ENCODE measurements at places on chromosomes 11 and 22.

DNA sequence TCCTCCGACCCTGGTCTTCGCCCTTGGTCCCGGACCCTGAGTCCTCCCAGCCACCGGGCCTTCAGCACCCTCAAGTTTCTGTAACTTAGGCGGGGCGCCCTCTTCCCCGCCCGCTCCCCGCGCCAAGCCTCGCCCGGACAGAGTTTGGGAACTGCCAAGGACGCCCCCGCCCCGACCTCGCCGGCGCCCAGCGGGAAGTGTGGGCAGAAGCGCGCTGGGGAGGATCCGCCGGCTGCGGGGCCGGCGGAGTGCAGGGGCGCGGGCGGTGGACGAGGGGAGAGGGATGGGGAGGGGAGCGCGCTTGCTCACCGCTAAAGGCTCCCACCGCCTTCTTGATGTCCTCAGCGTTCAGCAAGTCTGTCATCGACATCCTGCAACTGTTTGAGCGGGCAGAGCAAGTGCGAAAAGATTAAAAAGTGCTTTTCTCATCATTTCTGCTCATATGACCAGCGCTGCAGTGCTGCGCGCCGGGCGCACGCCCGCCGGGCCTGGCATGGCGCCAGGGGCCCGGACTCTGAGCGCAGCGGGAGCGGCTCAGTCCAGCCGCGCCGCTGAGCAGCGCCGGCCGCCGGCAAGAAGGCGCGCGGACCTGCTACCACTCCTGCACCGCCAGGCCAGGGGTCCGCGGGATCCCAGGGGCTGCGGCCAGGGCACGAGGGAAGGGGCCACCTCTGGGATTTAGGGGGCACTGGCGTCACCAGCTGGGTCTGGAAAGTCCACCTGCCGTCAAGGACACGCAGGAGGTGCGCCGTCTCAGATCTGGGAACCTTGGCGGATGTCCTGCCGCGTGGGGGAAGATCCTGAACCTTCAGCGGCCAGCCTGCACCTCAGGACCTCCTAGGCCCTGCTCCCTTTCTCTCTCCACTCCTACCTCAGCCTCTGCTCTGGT lies at the start of gene PVALB:
Gene PVALB, minus strand, starts transcription at position 400 of the 889 bp plus-strand sequence. Its CDS starts 30 bp downstream, at position 370.
- no peak for DNase-seq

GRCh38 chr22:36425977-36426523 lies 38.3 kb upstream of the MYH9 start:
- no peak for DNase-seq

DNA sequence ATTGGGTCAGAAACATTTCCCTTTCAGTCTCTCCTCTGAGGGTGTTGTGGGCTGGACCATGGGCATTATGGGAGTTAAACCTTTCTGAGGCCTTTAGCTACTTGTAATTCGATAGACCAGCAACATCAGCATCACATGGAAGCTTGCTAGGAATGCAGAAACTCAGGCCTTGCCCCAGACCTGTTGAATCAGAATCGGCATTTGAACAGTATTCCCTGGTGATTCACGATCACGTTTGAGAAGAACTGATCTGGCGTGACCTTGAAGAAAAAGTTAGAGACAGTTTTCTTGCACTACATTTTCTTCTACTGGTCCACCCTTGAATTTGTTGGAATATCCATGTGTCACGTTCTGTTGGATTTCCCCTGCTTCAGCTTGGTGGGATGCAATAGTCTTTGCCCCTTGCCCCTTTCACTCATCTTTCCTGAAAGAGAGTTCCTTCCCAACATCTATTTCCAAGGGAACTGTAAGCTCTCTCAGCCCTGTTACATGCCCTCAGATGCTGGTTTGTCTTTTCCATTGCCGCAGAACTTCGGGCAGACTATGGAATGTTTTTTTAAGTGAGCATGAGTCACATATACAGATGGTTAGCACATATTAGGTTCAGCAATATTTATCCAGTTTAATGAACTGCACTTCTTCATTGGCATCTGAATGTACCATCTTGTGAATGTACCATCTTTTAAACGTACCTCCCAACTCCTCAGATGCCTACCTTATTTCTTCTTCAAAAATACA lies 23.9 kb downstream of the EHF start:
- DNase-seq, result peak; percentile 38

DNA sequence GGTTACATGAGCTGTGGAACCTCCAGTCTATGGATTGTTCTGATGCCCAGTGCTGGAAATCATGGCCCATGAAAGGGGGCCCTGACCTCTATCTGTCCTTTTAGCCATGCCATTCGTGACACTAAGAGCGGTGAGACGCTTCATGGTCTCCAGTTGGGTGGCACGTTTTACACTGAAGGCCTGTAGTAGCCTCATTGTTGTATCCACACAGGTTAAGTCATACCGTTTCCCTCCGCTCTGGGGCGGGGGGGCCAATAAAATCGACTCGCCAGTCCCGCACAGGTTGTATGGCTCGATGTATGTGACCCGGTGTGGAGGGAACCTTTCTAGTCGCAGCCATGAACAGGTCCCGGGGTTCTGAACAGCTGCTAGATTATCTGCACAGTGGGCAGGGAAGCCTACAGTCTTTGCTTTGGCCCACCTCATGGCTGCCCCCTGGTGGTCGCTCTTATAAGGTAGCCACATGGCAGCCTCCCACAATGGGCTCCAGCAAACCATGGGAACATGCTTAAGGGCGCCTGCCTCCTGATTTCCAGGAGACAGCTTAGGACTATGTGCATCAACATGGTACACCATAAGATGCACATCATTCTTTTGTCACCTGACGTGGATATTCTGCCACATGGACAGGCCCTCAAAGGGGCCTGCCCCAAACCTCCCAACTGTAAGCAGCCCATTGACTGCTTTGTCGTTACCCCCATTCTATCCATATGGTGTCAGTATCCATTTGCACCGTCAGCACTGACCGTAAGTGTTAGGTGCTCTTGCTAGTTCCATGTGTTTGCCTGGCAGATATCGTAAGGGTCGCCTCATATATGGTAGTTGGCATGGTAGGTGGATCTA lies 19.7 kb upstream of the APOL3 start:
- DNase-seq, result peak; percentile 43

DNA sequence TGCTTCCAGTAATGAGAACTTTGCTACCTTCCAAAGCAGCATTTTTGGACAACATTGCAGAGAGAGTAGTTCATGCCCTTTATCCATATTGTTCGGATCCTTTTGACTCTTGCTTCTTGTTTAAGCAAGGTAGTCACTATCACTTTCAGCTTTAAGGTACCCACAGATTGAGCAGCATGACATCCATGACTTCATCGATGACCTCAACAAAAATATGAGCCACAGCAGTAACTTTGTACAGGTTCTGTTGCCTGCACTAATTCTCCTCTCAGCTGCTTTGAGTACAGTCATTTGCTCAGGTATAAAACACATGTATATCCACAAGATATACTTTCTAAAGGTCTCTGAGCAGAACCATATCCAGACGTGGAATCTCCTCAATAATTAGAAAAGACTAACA lies 546.3 kb downstream of the SOX6 start:
- no peak for DNase-seq

DNA sequence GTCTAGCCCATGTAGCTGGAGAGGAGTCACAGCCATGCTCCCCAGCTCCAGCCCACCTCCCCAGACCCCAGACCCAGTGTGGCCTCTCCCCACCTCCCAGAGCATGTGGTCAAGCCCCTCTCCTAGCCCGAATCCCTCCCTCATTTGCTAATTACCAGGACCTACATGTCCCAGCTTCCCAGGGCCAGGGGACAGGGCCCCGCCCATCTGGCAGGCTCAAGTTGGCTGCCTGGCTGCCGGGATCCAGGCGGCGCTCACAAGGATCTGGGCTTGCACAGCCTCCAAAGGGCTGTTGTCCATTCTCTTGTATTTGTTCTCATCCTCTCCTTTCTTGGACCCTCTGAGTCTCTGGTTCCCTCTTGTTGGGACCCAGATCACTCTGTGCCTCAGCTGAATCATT lies 4.6 kb upstream of the MIF start:
- DNase-seq, result no peak

DNA sequence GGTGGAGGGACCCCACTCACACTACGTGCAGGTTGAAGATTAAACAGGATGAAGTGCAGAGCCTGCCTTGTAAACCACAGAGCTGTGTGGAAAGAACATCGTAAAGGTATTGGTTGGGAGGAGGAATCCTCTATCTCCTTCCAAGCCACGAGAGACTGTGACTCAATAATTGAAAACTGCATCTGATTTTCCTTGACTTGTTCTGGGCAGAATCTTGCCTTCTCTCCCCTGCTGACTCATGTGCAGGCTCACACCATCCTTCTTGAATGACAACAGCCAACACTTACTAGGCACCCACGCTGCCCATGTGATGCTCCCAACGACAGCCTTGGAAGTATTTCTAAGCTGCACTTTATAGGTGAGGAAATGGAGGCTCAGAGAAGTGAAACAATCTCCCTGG lies 563.0 kb downstream of the MIAT start:
- peak; percentile 83 for DNase-seq

DNA sequence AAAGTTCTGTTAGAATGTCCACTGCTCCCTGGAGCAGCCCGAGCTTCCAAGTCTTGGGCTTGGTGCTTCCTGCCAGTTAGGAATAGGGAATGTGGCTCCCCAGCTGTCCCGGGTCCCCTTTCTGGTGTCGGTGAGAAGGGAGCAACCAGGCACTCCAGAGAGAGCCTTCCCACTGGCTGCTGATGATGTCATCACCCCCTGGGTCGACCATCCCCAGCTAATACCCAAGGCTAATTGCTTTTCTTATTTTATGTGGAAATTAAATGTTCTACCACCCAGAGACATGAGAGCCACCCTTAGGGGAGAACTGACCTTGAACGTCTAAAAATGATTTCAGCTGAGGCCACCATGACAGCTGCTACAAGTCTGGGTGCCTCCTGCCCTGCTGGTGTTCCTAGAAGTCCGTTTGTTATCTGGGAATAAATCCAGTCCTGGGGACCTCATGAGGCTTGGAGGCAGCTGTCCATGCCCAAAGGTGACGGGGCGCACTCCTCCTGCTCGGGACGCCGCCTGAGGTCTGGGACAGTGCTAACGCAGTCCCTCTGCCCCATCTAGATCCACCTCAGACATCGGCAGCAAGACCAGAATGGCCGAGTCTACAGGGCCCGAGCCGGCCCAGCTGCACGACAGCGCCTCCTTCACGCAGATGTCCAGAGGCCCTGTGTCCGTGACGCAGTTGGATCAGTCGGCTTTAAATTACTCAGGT lies 42.3 kb downstream of the C11orf91 start:
- no peak for DNase-seq

DNA sequence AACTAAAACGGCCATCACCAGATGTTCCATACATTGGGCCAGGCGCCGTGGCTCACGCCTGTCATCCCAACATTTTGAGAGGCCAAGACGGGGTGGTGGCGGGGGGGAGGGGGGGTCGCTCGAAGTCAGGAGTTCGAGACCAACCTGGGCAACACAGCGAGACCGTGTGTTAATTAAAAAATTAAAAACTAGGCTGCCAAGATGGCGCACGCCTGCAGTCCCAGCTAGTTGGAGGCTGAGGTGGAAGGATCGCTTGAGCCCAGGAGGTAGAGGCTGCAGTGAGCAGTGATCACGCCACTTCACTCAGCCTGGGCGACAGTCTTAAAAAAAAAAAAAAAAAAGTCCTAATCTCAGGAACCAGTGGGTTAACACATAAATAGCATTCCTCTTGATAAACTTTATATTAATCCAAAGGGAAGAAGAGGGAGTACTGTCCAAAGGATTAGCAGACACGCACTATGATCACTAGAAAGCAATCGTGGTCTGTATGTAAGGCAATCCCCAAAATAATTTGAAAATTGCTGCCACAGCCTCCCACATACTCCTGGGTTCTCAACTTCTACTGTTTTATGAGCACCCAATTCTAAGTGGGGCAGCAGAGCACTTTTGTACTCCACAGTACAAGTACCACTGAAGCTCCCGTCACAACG lies 604 bp downstream of the PUS3 start:
- no peak for DNase-seq

- no peak for DNase-seq
Measured at GRCh38 chr11:13318498-13319295, 41.1 kb downstream of the BMAL1 start.

DNA sequence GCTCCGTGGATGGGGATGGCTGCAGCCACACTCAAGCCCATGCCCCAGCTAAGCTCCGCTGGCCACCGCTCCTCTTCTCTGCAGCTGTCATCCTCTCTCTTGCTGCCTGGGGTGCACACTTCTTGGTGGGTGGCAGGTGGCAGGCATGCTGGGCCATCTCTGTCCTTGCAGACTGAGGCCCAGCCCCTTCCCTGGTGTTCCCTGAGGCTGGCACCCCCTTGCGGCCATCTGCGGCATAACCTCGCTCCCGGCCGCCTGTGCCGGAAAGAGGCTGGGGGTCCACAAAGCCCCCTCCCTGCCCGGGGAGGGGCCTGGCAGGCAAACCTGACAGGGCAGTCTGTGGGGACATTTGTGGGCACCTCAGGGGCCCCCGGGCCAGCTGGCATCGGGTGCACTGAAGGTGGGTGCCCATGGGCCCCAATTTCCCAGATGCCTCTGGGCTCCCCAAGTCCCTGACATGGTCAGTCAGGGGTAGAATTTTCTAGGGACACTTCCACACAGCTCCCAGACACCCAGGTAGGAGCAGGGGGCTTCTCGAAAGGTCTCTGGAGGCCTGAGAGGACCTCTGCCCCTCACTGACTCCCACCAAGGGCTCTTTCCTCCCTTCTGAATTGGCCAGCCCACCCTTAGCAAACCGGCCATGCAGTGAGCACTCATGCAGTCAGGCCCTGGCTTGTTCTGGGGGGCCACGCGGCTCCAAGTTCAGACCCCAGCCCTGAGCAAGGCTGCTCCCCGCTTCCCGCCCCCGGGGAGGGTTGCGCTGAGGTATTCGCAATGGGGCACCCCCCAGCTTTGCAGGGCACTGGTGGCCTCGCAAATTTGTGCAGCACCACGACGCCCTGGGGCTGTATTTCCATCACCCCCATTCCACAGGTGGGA lies 23.5 kb upstream of the TH start:
- DNase-seq, result no peak

- DNase-seq, result peak; percentile 99
Measured at GRCh38 chr11:88555018-88555828, 217.7 kb upstream of the CTSC start.

GRCh38 chr11:529728-530411 lies 5.5 kb downstream of the HRAS start:
- no peak for DNase-seq

DNA sequence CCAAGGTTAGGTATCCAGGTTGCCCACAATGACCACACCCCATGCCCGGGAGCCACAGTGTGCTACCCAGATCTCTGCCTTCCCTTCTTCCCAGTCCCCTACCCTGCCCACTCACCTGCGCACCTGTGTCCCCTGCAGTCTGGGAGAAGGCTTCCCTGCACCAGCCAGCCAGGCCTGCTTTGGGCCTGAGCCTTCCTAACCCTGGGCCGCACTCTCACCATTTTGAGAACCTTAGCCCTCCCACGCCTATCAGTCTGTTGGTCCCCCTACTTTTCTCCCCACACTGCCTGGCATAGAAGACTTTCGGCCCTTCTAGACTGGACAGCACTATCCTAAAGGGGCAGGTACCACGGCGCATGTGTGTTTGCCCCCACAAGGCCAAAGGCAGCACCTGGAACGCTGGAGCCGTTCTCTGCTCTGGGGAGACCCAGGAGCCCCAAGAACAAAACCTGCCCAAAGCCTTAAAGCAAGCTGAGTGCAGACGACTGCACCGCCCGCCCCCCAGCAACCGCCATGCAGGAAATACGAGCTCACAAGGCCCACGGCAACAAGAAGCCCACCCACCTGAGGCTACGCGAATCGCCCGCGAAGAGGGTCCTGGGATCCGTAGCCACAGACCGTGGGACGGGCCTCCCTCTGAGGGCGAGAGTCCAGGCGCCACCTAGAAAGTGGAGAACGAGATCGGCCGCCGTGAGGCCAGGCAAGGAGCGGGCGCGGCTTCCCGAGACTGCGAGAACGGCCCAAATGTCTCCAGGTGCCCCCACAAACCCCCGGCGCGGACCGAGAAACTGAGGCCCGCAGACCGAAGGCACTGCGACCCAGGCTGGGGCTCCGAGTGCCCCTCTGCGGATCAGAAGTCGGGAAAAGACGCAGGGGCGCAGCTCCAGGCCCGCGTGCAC lies 546 bp downstream of the GNB1L start:
- no peak for DNase-seq

Measured in stromal cell of bone marrow (primary cell).